ENCODE measurements at places on chromosomes 12 and 14.

GRCh38 chr14:93937519-93937918, 10.4 kb downstream of the FAM181A start:
- no peak for DNase-seq

- peak; percentile 83 for DNase-seq
These were observed 25.0 kb upstream of the CIT start for GRCh38 chr12:119902084-119902509.

DNA sequence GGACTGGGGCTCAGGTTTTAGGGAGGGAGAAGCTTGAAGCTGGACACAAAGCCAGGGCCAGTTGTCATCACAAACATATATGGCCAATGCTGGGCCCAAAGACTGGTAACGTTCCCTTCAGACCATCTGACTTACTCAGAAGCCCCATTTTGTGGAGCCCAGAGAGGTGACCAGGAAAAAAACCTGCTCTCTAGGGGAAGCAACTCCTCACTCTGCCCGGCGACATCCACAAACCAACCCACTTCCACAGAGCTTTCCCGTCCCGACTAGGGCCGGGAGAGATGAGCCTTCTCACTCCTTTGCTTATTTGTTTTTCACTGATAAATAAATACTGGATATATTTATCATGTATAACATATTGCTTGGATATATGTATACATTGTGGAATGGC, 180.9 kb upstream of the RTL1 start:
- no peak for DNase-seq

- DNase-seq = no peak
These were observed 49.3 kb upstream of the PLEKHG3 start for GRCh38 chr14:64654901-64655300.

GRCh38 chr14:36717363-36717762, 55.7 kb downstream of the PAX9 start:
- DNase-seq = no peak

DNA sequence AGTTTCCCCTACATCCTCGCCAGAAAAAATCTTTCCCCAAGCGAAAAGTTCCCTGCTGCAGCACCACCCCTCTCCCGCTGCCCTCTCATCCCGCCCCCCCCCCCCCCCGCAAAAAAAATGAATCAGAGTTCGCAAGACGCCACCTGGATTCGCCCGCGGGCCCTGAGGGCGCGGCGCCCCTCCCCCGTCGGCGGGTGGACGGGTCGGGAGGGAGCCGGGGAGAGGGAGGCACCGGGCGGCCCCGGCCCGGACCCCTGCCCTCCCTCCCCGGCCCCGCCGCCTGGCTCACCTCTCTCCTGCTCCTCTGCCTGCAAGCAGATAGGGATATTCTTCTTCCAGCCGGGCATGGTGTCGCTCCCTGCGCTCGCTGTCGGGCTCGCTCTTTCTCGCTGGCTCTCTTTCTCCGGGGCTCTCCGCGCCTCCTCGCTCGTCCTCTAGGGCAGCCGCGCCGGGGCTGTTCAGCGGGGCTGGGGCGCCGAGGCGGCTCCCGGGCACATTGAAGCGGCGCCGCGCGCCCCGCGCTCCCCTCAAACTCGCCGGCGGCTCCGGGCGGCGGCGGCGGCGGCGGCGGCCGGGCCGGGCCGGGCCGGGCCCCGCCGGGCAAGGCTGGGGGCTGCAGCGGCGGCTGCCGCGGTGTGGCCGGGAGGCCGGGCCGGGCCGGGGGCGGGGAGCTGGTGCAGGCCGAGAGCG, 200.3 kb upstream of the CAND1 start:
- DNase-seq = peak; percentile 41

GRCh38 chr12:8887285-8887715, 27.0 kb upstream of the PHC1 start:
- DNase-seq = no peak
